ENCODE measurements at places on chromosomes 6 and 20.

- DNase-seq = no peak
Measured at GRCh38 chr6:106149472-106150069, 63.4 kb downstream of the PRDM1 start.

- no peak for DNase-seq
Measured at GRCh38 chr6:46072866-46073265, 56.9 kb upstream of the ENPP4 start.

DNA sequence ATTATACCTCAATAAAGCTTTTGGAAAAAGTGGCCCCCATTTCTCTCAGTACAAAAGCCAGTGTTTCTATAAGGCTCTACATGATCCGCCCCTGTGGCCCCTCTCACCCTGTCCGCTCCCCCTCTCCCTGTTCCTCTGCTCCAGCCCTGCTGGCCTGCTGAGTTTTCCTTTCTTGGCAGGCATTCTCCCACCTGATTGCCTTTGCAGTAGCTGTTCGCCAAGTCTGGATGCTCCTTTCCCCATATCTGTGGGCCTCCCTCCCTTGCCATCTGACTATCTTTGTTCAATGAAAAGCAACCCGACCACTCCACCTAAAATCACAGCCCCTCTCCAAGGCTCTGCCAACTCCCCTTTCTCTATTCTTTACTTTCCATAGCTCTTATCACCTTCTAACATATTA lies 33.2 kb downstream of the CDH22 start:
- DNase-seq = no peak

GRCh38 chr20:64188682-64189529 lies 24.7 kb downstream of the MYT1 start:
- DNase-seq = peak; percentile 81

DNA sequence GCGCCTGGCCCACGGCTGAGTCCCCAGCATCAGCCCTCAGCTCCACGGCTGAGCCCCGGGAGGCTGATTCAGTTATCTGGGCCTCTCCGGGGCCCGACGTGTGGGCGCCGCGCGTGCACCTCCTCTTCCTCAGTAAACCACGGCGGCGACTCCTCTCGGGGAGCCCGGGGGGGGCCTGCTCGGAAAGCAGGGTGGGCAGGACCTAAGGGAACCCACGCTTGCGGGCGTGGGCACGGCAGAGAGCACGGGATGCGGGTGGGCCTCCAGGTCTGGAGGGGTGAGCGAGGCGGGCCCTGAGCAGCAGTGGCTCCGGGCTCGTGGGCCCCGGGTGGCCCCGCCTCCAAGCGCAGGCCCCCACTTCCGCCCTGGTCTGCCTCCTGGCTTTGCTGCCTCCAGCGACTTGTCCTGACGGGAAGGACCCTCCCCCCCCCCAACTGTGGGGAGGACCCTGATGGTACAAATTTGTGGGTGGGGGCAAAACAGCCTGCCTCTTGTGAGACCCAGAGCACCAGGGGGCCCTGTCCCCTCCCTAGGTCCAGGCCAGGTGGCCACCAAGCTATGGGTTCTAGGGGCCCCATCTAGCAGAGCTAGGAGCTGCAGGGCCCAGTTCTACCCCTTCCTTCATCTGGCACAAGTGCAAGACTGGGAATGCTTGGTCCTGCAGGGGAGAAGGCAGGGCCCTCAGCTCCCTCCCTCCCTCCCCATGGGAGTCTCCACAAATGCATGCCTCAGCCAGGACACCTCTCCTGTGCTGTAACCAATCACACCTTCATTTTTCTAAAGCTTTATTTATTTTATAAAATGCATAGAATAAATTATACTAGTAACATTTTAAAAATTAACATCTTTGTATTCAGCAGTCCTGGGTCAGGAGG lies 16.9 kb downstream of the UCKL1 start:
- DNase-seq = no peak

DNA sequence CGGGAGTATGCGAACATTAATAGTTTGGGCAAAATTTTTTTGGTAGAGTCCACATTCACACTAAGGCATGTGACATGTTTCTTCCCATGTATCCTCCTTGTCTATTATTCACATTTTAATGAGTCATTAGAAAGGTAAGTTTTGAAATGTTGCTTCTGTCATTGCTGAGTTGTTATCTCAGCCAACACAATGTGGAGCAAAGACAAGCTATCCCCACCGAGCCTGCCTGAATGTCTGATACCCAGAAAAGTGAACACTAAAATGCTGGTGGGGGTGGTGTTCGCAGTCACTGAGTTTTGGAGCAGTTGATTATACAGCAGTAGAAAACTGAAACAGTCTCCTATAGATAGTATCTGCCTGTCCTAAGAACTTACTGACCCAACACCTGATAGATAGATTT lies 68.3 kb upstream of the ASF1A start:
- no peak for DNase-seq

GRCh38 chr6:113486199-113486598 lies 370.9 kb upstream of the MARCKS start:
- no peak for DNase-seq

DNA sequence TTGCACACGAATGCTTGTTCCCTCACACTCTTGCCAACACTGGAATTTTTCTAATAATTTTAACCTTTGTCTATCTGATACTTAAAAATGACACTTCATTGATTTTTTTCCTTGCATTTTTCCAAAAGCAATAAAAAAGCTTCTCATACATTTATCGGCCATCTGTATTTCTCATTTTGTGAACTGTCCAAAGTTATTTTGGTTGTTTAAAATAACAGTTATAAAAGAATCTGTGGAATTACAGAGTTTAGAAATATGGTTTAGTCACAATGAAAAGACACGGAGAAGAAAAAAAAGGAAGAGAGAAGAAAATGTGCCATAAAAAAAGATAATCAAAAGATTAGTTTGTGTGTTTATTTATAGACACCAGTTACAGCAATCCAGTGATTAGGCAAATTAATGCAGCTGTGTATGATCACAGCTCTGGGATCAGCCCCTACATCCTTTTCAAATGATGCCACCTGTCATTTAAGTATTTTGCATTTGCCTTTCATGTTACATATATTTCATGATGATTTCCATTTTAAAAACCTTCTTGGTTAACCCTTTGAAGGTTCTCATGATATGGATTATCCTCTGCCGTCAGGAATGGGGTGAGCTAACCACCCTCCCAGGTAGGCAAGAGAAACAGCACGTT lies 171.7 kb downstream of the BACH2 start:
- DNase-seq = no peak

GRCh38 chr6:49541936-49542335 lies 8.5 kb upstream of the C6orf141 start:
- DNase-seq = no peak
